Activated T-helper 1 cell treated with anti-CD3 and anti-CD28 coated beads, Interleukin-2, amount 50 U/mL, for 16 hours (primary cell): ENCODE measurements at places on chromosomes 4 and X.

GRCh38 chr4:7238300-7238960 lies 46.1 kb downstream of the SORCS2 start:
- DNase-seq, result no peak

DNA sequence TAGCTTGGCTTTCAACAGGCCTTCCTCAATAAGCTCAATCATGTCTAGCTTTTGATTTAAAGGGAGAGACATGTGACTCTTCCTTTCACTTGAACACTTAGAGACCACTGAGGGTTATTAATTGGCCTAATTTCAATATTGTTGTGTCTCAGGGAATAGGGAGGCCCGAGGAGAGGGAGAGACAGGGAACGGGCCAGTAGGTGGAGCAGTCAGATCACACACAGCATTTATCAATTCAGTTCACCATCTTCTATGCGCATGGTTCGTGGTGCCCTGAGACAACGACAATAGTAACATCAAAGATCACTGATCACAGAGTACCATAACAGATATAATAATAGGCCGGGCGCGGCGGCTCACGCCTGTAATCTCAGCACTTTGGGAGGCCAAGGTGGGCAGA lies 17.8 kb downstream of the ZNF81 start:
- no peak for DNase-seq

DNA sequence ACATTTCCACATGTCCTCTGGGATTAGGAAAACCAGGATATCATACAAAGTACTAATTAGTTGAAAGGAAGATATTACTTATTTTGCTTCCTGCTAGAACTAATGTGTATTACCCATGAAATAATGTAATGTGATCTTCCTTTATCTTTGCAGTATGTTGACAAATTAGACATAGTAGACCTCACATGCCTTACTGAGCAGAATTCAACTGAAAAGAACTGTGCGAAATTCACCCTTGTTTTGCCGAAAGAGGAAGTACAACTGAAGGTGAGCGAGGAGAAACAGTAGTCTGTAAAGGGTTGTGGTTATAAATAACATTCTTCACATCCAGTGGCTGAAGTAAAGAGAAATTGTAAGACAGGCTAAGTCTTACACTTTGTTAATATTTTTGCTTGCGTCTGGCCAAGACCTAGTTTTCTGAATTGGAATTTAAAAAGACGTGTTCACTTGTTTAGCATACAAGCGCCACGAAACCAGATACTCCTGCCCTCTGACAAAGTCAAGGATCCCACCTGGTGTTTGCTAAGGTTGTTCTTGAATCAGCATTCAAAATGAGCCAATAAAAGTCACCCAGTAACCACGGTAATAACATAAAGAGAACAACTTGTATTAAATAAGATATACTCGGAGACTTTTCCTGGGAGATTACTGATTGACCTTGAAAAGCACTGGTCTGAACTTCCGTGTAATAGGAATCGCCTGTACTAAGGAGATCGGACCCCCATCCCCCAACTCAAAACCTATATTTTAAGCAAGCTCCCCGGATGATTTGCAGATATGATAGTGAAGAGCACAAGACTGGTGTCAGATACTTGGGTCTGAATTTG lies 16.9 kb downstream of the STAP1 start:
- DNase-seq, result no peak

- DNase-seq, result no peak
Observed at GRCh38 chr4:38855466-38855865, 1.2 kb downstream of the TLR6 start.

DNA sequence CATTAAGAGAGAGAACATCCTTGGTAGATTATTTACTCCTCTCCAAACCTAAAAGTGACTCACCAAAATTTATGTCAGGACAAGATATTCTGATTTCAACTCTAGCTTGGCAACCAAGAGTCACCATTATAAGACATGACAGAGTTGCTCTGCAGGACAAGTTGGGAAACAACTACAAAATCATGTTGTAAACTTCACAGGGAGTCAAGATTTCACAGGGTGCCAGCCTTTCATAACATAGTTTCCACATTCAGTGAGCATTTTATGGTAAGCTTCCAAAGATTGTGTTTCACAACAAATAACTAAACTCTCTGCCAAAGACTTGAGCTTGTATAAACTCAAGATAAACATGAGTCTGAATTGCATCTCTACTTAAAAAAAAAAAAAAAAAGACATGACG lies 121.0 kb upstream of the DIAPH2 start:
- no peak for DNase-seq

DNA sequence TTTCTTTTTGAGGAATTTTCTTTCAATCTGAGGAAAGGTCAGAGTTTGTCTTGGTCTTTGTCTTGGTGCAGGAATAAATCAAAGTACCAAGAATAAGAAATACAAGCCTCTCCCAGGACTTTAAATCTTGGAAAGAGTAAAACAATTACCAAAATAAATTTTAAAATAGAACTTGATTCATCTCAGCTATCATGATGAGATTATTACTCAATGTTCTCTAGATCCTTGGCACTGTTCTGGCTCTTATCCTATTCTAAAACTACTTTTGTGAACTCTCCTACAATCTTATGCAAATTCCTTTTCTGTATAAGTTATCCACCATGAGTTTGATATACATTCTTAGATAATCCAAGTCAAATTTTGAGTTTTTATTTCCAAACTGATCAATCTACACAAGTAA lies 464.3 kb downstream of the PPARGC1A start:
- DNase-seq, result no peak

DNA sequence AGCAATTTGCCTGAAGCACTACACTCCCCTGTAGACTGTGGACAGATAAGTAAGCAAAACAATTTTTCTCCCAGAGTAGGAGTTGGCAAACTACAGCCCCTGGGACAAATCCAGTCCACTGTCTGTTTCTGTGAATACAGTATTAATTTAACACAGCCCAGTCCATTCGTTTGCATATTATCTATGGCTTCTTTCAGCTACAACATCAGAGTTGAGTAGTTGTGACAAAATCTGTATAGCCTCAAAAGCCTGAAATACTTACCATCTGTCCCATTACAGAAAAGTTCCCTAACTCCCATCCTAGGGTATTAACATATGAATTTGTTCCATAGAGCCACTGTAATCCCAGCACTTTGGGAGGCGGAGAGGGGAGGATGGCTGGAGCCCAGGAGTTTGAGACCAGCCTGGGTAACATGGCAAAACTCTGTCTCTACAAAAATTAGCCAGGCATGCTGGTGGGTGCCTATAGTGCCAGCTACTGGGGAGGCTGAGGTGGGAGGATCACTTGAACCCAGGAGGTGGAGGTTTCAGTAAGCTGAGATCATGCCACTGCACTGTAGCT lies 53.0 kb downstream of the AMELX start:
- DNase-seq, result no peak

DNA sequence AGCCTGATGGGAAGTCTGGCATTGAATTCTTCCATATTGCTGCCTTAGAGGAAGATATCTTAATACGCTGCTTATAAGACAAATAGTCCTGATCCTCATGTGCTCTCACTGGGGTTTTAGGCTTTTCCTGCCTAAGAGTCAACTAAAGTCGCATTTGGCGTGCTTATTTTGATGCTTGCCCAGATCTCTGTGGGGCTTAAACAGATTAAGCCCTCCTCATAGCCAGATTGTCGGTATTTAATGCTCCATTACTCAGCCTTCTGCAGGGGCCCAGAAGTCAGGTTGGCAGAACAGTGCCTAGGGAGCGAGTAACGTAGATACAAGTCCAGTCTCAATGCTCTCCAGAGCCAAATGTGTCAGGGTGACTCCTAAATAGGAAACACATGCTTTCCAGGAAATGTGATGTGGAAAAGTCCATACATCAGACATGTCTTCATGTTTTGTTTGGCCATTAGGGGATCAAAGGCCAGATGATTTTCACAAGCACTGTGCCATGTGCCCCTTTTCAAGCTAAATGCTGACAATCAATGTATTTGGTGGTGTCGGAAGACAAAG lies 262.8 kb downstream of the PRDM5 start:
- no peak for DNase-seq

GRCh38 chrX:17031827-17032226 lies 85.4 kb downstream of the REPS2 start:
- DNase-seq, result no peak

DNA sequence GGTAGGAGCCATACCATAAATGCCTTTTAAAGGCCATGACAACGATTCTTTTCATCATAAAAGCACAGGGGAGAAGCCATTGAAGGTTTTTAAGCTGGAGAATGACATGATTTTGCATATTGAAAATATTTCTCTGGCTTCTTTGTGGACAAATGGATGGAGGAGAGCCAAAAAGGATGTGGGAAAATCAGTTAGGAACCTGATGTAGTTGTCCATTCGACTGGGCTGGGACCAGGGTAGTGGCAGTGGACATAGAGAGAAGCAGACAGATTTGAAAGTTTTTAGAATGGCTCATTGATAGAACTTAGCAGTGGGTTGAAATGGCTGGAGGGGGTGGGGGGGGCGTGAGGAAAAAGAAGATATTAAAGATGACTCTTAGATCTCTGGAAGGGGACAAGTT lies 19.7 kb upstream of the MSN start:
- DNase-seq, result no peak

DNA sequence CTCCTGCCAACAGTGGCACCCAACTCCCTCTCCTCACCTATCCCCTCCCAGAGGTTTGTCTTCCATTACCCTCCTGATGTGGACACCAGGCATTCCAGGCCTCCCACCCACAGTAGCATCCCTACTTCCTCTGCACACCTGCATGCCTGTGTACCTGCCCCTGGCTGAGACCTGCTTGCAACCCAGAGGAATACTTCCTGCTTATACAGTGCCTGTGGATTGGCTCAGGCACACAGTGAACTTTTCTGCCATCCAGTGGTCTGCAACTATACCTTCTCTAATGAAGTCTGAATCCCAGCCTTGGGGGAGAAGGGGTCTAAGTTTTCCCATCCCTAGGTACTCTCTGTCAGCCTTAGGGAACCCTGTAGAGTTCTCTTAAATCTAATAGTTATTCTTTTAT lies 169.9 kb downstream of the IQCM start:
- DNase-seq, result no peak

DNA sequence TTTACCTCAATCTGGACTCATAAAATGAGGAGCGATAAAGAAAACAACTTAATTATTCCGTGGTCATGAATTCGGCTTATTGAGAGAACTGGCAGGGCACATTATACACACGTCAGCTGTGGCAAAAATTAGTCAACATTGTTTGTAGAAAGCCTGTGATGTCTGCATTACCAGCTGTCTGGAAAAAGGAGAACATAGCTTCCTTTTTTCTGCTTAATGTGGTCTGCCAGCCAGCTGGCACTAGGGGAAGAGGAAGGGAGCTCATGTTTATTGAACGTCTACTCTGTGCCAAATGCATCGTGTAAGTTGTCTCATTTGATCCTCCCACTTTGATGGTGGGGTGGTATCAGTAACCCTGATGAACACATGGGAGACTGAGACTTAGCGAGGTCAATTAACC lies 367.6 kb downstream of the ARHGAP24 start:
- DNase-seq, result no peak

DNA sequence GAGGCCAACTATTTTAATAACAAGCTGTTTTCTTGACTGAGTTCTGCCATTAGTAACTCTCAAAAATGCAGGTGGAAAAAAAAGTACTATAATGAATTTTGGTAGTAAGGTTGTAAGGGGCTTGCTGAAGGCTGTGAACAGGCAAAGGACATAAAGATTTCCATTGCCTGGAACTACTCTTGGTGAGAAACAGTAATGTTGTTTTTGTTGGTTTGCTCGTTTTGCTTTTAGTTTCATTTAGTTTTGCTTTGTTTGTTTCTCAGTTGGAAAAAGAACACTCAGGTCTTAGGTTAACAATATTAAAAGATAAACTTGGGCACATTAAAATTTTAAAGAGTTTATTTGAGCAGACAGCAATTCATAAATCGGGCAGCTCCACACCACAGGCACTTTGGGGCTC lies 824.5 kb upstream of the HTR2C start:
- no peak for DNase-seq

DNA sequence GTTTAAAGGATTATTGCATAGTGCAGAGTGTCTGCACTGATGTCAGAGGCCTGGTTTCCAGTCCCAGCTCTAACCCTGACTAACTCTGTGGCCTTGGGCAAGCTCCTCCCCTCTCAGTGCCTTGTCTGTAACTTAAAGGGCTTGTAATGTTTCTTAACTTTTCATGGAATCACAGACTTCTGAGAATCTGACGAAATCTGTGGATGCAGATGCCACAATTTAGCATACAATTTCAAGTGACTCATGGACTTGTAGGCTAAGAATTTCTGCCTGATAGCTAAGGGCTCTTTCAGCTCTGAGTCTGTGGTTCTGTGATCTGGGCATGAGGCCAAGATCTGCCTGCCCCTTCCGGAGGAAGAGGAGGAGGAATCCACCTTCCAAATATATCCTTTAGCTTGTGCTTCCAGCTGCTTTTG lies 236.9 kb downstream of the AR start:
- DNase-seq, result no peak

DNA sequence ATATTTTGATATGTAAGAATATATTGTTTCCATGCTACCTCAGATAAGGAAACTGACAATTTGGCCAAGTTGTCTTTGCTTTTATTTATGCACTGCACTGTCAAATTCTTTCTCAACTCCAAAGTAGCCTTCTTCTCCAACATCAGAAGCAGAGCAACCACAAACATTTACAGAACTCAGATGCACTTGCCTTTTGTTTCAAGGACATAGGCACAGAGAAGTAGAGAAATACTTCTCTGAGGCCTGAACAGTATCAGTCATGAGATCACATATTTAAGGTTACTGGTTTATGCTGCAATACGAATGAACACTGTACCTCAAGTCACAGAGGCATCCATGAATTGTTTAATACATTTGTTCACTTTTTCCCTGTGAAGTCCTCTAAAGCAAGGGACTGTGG lies 606.1 kb upstream of the SLIT2 start:
- DNase-seq, result no peak

GRCh38 chr4:184331268-184331995 lies 113.8 kb upstream of the ENPP6 start:
- DNase-seq, result no peak

- no peak for DNase-seq
Observed at GRCh38 chr4:146033149-146033548, 94.5 kb upstream of the ZNF827 start.
